ENCODE measurements at places on chromosomes 3 and 15. TPM values are rescaled to one million over a fixed set of nuclear protein-coding genes. Genes with fewer than 3 reads are reported as not detected.

GRK7 gene
- total RNA-seq, result not detected

MAP2K1 gene
- 32.9 TPM for total RNA-seq

TAGLN3 gene
- 0.51 TPM for total RNA-seq

P2RY14 gene
- not detected for total RNA-seq

AQR gene
- total RNA-seq, result 18.2 TPM

FNDC3B gene
- total RNA-seq, result 76.8 TPM

OR5K2 gene
- total RNA-seq, result not detected

DNA sequence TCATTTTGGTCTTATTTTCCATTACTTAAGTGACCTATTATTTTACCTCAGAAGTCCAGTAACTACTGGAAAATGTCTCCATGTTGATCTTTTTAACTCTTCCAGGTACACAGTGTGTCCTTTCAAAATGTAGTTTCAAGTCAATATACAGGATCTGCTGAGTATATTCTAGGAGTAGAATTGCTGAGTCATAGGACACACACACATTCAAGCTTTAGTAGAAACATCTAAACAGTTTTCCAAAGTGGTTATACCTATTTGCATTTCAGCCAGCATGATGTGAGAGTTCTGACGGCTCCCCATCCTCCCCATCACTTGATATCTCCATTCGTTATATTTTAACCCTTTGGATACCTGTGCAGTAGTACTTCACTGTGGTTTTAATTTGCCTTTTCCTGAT, 271.9 kb downstream of the MCTP2 start:
- no peak for DNase-seq

DNA sequence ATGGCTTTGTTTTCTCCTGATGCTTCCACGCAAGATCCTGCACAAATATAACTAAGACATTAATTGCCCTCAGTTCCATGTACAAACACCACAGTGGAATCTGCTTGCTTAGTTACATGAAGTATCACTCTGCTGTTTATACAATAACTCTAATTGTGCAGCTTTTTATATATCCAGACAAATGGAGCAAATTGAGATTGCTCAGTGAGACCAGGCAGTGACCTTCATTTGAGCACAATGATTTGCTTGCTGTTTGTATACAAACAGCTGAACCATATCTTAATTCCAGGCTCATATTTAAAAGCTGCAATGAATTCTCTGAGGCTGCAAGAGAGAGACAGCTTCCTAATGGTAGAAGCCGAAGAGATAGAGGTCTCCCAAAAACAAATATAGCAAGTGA, 243.7 kb downstream of the CADPS start:
- DNase-seq, result no peak

GRCh38 chr3:52614689-52615088, 71.0 kb downstream of the PBRM1 start:
- peak; percentile 24 for DNase-seq

- peak; percentile 81 for DNase-seq
These were observed 16.3 kb downstream of the BMF start for GRCh38 chr15:40092256-40092978.

DNA sequence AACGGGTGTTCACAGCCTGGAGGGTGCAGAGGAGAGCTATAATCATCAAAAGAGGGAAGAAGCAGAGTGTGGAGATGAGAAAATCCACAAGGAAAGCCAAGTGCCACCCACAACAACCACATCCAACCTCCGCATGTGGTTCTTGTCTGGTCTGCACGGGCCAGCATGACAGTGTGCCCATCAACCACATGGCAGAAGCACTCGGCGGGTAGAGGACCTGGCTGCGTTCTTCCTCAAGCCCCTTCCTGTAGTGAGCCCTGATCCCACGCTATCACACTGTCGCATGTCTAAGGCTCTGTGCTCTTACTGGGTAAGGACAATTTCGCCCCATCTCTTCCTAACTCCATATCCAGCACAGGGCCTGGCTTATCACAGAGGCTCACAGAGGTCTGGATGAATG, 41.9 kb downstream of the PTPN23 start:
- no peak for DNase-seq

DNA sequence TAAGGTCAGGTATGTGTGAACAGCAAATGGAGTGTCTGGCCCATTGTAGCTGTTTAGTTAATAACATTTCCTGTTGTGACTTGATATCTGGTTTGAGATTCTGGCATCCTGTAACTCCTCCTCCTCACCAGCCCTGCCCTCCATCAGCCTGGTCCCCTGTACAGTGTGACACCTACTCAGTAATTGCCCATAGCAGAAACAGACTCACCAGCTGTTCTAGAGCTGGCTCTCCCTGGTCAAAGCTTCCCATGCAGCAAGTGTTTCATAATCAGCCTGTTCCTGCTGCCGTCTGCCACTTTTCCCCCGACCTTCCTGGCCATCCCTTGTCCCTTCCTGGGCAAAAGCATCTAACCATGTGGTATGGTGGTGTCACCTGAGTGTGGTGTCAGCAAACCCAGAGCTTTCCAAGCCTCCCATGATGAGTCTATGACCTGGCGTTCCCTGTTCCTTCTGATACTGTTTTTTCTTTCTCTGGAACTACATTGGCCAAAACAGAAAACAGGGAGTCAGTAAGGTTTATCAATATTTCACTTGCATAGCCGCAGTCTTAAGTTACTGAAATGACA, 55.4 kb downstream of the B3GALNT1 start:
- DNase-seq, result no peak

DNA sequence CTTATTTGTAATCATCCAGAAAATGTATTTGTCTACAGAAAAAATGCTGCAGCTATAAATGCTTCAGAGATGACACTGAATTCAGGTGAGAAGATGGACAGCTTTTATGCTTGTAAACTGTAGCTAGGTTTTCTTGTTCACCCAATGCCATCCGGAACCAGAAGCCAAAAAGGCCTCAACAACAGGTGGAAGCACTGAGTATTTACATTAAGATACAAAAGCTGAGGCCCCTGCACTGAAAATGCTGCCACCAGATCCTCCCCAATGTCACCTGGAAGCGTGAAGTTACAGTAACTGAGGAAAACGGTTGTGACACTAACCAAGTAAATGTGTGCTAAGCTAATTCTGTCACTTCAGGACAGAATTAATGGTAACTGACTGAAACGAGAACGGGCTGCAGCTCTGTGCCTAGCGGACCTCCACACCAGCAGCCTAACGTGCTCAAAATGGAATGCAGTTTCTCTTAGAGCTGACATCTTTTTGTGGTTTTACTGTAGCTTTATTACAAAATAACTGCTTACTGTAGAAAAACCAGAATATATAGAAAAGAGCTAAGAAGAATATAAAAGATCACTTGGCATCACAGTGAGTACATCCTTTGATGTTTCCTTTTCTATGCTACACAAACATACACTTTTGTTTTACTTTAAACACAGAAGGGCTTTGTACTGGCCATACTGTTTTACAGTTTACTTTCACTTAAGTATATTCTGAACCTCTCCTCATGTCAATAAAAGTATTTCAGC, 7.6 kb downstream of the CHSY1 start:
- DNase-seq, result peak; percentile 69

- no peak for DNase-seq
These were observed 8.1 kb upstream of the SRPRB start for GRCh38 chr3:133797396-133798105.

DNA sequence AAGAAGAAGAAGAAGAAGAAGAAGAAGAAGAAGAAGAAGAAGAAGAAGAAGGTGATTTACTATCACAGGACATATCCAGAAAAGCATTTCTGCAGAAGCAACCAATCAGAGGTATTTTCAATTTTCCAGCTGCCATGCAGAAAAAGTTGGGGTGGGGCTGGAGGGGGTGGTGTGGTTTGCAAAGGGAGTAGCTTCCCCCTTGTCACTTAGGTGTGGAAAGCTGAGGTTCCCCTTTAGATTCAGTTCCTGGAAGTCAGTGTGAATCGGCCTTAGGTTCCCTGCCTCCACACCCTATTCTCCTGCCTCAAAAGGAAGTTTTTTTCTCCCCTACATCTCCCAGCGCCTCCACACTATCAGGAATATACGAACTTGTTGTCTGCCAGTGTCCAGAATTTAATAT, 276.7 kb upstream of the ARRDC4 start:
- DNase-seq, result no peak

DNA sequence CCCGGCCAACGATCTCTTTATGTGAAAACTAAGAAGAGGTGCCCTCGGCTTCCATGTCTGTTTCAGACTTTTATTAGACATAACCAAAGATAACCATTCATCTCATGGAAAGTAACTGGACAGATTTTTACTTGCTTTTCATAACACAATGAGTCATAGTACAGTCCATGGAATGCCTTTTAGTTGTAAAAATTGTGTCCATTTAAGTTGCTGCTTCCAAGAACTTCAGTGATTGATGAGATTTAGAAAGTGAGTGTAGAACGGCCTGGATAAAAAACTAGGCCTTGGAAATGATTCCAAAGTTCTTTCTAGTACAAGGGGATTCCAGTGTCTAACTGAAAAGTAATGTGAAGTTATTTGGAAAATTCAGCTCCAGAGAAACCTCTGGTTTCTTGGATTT, 10.8 kb downstream of the EIF2AK4 start:
- peak; percentile 97 for DNase-seq

DNA sequence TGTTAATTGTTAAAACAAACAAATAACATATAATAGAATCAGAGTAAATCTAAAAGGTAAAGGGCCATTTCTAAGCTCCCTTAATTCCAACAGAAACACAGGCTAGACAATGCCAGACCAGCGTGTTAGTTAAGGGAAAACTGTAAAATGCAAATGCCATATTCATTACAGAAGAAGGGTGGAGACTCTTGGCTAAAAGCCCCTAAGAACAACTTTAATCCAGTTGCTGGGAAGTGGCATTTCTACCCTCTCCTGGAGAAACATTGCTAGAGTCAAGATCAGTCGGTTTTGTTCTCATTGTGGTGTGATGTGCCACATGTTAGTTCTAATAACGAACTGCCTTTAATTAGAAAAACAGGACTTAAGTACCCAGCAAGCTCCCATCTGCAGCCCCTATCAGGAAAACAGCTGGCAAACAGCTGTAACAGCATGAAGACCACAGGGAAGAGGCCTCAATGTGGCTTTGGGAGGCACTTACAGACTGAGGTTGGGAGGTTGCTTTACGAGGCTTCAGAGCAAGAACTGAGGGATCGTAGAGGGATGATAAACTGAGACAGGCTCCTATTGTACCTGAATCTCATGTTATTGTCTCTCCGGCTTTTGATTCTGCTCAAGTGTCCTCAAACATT, 1134.8 kb downstream of the ROBO1 start:
- no peak for DNase-seq

DNA sequence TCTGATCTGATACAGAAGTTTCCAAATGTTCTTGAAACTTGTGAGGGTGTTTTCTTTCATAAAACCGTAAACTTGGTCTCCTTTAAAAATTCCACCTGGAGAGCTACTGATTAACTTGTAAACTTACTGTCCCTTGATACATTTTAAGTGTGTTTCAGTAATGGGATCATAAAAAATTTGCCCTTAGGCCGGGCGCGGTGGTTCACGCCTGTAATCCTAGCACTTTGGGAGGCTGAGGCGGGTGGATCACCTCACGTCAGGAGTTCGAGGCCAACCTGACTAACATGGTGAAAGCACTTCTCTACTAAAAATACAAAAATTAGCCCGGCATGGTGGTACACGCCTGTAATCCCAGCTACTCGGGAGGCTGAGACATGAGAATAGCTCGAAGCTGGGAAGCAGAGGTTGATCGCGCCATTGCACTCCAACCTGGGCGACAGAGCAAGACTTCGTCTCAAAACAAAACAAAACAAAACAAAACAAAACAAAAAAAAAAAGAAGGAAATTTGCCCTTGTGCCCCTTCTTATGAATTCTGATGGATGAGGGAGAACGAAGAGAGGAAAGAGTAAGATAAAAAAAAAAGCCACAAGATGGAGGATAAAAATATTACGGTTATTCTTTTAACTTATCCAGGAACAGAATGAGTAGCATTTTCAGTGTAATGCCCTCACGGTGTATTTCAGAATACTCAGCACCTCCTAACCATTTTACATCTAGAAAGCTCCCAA, 32.1 kb upstream of the AP4E1 start:
- DNase-seq, result no peak

- no peak for DNase-seq
These were observed 458.2 kb upstream of the MDFIC2 start for GRCh38 chr3:70770650-70771049.

DNA sequence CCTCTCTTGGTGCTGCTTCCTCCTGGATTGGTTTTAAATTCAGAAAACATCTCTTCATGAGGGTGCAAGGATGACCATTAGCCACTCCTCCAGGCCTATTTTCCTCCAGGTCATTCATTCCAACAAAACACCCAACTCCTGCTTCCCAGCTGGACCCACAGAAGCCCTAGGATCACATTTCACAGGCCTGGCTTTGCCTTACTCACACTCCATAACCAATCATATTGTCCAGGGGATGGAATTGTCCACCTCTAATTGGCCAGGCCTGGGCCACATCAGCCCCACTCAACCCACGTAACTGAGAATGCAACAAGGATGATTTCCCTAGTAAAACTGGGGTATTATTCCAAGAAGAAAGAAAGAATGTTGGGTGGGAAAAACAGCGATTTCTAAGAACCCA, 616.7 kb upstream of the SUCLG2 start:
- no peak for DNase-seq

DNA sequence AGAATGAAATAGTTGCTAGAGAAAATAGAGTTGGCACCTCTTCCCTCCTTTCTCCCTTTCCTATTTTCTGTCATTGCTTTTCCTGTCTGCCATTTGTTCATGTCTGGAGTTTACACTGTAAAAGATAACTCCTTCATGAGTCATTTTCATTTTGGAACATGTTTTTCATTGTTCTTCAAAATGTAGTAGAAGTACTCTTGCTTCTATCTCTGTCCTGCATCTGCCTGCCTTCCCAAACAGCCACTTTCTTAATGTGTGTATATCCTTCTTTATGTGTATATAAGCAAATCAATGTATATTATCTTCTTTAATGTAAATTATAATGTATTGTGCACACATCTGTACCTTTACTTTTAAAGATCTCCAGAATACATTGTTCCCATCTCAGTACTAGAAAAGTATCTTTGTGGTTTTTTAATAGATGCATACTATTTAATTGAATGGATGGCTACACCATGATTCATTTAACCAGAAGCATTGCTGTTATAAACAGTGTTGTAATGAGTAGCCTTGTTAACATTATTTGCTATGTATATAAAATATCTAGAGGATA, 41.1 kb downstream of the TSC22D2 start:
- DNase-seq, result peak; percentile 74

GRCh38 chr3:94904156-94904674, 841.4 kb downstream of the NSUN3 start:
- no peak for DNase-seq

Measured in fibroblast of lung (primary cell).